ENCODE measurements at places on chromosomes 16 and 17.
A peak's percentile ranks its signal among the peaks of the same experiment; 100 is the strongest.

- DNase-seq, result no peak
Observed at GRCh38 chr17:2048805-2049204, 6.1 kb upstream of the HIC1 start.

DNA sequence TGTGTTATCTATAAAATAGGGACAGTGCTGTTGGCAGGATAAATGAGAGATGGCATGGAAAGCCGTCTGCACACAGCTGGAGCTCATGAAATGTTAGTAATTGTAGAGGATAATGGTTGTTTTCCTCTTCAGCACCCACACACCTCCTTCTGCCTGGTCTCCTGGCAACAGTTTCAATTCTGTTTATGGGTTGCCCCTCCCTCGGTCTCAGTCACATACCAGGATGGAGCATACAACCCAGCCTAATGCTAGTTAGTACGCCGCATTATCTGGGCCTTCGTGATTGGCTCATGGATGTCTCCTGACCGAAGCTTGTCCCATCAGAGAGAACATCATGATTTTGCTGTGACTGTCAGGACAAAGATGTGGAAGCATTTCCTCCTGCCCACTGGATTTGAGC lies 126.2 kb upstream of the WSCD1 start:
- DNase-seq, result no peak

DNA sequence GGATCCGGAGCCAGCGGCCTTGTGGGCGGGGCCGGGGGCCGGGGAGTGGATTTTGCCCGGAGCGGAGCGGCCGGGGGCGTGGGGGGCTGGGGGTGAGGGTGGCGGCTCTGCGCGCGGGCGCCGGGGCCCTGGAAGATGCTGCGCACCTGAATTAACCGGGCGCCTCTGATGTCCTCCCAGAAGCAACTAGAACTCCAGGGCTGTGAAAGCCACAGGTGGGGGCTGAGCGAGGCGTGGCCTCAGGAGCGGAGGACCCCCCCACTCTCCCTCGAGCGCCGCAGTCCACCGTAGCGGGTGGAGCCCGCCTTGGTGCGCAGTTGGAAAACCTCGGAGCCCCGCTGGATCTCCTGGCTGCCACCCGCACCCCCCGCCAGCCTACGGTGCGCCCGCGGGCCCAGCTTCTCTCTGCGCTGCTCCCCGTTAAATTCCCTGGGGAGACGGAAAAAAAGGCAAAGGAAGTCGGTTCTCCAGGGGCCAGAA lies 549 bp downstream of the SLC26A11 start:
- no peak for DNase-seq

GRCh38 chr17:44688675-44689476 lies 700 bp downstream of the CCDC43 start:
- peak; percentile 36 for DNase-seq

GRCh38 chr17:65785109-65785508 lies 223.7 kb upstream of the AXIN2 start:
- peak; percentile 99 for DNase-seq

DNA sequence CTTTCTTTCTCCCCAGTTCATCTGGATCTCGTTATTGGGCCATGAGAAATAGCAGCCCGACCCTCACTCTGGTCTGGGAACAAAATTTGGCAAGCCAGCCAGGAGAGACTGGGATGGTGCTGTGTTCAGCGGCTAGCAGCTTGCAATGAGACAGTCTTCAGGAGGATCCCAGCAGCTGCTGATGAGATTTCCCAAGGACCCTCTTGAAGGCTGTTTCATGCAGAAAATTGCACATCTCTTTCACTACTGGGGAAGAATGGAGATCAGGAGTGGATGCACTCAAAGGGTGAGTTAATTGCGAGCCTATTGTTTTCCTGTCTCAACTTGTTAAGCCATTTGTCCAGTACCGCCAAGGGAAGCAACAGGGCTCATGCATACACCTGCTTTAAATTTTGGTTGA lies 5.5 kb upstream of the COIL start:
- no peak for DNase-seq

GRCh38 chr16:55123652-55124051 lies 193.0 kb downstream of the IRX5 start:
- no peak for DNase-seq

- DNase-seq, result peak; percentile 91
Observed at GRCh38 chr17:27353461-27354050, 59.6 kb downstream of the WSB1 start.

- no peak for DNase-seq
Observed at GRCh38 chr17:35666967-35667532, 64.4 kb upstream of the RASL10B start.

DNA sequence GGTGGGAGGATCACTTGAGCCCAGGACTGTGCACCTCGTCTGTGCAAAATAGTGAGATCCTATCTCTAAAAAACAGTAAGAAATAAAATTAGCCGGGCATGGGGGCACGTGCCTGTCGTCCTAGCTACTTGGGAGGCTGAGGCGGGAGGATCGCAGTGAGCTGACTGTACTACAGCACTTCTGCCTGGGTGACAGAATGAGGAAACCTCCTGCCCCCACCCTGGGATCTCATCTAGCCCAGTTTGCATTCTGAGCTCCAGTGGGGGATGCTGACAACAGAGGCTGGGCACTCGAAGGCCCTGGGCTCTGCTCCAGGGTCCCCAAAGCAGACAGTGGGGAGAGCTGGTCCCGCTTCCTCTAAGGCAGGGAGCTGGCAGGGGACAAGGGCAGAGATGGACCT lies 7.1 kb downstream of the NAGPA start:
- DNase-seq, result no peak

GRCh38 chr16:50434872-50435478 lies 66.2 kb upstream of the BRD7 start:
- DNase-seq, result no peak

DNA sequence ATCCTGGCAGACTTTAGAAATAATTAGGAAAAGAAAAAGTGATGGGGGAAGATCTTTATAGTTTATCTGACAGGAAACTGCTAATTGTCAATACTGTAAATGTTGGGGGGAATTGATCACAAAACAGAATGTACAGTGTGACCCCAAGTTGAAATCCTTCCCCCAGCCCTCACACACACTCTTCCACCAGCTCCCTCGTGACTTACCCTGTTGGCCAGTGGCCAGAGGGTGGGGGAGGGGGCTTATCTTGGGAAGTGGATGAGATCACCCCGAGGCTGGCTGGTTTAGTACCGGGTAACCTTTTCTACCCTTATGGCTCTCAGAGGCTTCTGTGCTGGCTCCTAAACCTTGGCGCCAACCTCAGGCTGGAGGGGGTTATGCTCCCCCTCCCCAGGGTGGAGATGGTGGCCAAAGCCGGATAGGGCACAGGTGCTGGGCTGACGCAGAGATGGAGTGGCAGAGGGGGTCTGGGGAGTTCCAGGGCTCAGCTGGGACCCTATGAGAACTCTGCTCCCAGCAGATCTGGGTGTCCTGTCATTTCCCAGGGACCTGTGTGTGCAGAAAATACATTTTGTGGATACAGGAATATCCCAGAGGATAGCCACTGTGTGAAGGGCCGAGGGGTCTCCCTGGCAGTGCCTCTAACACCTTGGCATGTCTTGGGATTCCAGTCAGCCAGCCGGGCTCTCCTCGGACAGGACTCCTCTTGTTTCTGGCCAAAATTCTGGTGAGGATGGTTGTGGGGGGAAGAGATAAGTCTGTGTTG lies 18.6 kb downstream of the CDH16 start:
- DNase-seq, result peak; percentile 63

DNA sequence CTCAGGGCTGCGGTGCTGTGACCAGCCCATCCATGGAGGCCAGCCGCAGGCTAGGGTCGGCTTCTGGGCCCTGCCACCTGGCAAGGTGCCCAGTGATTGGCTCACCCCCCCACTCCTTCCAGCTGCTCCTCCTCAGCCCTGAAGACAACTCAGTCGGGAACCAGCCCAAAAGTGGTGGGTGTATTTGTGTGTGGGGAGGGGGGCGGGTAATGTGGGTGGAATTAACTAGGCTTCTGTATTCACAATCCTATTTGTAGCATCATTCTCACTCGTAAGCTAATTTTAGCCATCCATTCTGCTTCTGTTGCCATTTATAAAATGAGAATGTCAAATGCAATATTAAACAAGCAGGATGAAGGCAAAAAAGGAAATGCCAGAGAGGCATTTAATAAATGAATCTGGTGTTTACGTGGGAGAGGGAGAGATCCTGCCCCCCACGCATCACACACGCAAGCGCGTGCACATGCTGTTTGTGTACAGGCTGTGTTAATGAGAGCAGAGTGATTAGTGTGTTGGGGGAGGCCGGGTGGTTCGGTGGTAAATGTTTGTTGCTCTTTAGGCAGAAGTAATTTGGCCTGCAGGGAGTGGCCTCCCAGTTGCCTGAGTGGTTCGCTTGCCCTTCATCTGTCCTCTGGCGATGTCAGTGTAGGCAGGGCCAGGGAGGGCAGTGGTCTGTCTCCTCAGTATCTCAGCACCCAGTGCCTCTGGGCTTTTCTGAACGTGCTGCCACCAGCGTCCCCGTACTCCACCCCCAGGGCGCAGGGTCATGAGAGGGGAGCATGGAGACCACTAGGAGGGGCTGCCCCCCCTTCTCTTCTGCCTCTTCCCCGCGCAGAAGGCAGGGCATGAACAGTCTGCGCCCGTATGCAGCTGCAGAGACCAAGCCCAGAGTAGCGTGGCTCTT lies 140.1 kb downstream of the CCDC182 start:
- DNase-seq, result peak; percentile 59

DNA sequence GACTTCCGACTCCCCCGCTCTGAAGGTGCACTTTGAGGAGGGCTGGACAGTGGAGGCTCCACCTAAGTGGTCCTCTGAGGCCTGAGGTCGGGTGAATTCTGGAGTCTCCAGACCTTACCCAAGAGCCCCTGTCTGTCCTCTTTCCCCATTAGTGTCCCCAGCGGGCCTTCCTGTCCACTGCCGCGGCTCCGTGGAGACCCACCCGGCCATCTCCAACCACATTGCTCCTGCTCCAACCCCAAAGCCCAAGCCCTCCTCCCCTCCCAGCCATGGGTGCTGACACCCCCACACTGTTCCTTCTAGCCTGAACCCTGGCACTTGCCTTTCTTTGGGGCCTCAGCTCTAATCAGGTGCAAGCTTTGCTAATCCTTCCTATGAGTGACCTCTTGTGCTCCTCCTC lies 283.1 kb upstream of the TNRC6C start:
- DNase-seq, result no peak

GRCh38 chr16:75252946-75253911 lies 1.8 kb upstream of the BCAR1 start:
- peak; percentile 52 for DNase-seq

GRCh38 chr16:21244518-21245215 lies 11.2 kb downstream of the ANKS4B start:
- DNase-seq, result no peak

DNA sequence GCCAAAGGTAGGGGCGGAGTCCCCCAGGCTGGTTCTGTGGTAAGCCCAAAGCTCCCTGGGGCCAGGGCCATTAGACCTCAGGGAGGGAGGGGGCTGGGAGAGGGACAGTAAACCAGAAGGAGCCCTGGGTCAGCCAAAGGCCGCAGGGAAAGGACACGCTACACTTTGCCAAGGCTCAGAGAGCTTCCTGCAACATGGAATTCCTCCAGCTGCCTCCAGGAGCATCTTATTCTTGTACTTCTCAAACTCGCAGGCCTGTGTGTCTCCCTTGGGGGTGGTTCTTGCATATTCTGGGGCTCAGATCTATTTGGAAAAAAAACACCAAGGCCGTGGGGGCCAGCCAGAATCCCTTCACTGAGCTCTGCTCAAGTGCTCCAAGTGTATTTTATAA lies 25.1 kb downstream of the AKAP1 start:
- DNase-seq, result no peak

DNA sequence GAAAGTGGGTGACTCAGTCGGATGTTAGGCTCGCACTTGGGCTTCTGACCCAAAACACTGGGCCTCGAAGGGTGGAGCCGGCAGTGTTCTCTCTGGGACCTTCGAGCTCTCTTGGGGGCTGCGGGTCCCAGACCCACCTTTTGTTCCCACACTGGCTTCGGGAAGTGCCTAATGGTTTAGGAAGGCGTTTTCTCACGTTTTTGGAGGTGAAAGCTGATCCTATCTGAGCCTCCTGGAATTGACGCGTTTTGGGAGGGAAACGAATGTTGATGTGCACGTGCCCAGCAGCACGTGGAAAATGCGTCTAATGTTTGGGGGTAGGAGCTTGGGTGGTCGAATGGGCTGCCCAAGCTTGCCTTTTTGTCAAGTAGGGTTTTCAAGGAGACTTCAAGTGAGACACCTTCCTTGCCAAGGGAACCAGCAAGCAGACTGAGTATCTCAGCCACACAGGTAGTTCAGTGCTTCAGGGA lies 666 bp downstream of the HGS start:
- DNase-seq, result peak; percentile 84

DNA sequence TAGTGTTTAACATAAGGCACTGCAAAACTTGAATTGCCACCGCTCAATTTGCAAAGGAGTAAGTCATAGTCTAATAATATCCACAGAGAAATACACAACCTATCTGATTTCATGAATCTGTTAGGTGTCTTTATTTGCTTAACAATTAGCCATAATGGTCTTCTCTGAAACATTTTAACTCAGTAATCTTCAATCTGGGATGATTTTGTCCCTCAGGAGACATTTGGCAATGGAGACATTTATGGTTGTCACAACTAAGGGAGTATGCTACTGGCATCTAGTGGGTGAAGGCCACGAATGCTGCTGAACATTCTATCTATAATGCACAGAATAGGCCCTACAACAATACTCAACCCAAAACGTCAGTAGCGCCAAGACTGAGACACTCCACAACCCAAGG lies 4.3 kb downstream of the UBE2G1 start:
- peak; percentile 37 for DNase-seq

DNA sequence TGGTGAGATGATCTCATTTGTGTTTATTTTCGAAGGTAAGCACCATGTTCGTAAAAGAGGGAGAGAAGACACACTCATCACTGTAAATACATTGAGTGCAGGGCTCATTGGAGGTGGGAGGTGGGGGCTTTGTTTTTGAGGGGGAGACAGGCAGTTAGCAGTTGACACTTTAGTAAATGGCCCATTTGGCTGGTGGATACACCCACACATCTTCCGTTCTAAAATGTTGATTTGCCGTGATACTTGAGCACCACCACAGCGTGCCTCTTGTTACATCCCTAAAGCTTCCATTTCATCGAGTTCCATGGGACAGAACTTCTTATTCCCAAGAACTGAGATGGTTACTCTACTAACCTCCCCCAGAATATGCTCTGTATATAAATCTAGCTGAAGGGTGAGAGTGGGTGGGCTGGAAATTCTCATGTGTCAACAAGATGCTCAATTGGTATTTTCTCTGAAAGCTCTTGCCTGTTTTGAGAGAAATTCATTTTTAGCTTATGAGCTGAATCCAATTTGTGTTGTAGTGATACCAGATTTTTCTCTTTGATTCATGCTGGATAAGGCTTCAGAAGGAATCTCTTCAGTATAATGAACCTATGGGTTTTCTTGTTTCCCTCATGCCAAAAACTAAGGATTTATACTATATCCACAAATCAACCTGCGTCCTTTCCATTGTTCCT lies 314.3 kb downstream of the RBFOX1 start:
- no peak for DNase-seq

- DNase-seq, result peak; percentile 71
Observed at GRCh38 chr16:82761236-82761635, 134.5 kb downstream of the CDH13 start.
